Activated naive CD4-positive, alpha-beta T cell treated with anti-CD3 and anti-CD28 coated beads, Interleukin-2, amount 50 U/mL, for 72 hours (primary cell): ENCODE measurements at places on chromosomes 16 and 17. TPM values are rescaled to one million over a fixed set of nuclear protein-coding genes. Genes with fewer than 3 reads are reported as not detected.

GRCh38 chr16:56225017-56225742, 33.9 kb downstream of the GNAO1 start:
- no peak for DNase-seq

DNA sequence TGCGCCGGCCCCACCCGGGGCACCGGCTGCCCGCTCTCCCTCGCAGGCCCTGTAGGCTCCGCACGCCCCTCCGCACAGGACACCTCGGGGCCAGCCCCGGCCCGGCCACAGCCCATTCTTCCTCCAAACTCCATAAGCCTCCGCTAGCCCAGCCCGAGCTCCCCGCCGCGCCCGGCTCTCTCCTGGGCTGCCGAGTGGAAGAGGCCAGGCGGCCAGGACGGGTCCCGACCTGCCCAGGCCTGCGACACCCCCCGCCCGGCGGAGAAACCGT, 397 bp downstream of the NCOR1 start:
- peak; percentile 71 for DNase-seq

The SEZ6L2 gene
- 1.3 TPM for total RNA-seq

DNA sequence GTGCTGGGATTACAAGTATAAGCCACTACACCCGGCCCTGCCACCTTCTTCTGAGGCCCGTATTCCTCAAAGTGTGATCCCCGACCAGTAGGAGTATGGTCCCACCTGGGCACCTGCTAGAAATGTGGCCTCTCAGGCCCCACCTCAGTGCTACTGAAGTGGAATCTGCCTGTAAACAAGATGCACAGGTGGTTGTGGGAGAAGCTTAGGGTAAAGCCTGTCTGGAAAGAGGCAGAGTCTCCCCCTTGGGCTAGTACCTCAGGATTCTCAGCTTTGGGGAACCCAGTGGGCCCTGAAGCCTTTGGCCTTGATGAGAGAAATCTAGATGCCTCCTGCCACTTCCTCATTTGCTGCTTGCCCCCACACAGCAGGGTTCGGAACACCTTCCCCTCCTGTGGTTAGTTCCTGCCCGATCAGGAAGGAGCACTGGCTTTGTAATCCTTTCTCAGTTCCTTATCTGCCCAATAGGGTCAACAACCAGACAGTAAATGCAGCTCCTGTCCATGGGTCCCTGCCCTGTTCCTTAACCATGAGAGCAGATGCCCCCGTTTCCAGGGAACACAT, 25.2 kb downstream of the TK2 start:
- DNase-seq: no peak

DNA sequence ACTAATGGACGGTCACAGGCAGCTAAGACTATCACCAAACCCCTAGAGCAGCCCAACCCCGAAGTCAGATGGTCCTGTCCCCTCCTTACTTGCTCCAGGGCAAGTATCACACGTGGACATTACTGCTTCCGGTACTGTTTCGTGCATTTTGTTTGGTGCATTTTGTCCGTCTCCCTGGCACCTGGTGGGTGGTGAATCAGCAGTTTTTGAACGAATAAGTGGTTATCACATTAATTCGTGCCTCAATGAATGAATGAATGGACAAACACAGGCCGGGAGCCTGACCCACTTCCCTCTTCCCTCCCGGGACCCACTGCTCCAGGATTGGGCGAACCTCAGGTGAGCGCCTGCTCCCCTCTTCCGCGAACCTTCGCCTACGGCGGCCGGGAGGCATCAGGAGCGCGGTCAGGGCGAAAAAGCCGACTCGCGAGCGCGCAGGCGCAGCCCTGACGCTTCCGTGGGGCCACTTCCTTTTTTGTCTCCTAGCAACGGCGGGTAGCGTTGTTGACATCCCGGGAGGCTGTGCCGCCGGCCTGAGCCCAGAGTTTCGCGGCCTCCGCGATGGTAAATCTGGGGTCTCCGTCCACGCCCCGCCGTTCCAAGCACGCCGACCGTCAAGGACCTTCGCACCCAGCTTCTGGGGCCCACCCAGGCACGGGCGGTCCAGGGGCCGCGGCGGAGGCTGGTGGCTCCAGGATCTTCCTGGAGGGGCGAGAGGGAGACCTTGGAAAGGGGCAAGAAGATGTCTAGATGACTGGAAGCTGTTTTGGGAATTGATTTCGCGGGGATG, at the start of gene DYNLRB2:
TSS of gene DYNLRB2 (plus strand) at position 478 of the 790 bp plus-strand sequence. CDS start at position 562, 84 bp downstream.
- DNase-seq: peak; percentile 92

DNA sequence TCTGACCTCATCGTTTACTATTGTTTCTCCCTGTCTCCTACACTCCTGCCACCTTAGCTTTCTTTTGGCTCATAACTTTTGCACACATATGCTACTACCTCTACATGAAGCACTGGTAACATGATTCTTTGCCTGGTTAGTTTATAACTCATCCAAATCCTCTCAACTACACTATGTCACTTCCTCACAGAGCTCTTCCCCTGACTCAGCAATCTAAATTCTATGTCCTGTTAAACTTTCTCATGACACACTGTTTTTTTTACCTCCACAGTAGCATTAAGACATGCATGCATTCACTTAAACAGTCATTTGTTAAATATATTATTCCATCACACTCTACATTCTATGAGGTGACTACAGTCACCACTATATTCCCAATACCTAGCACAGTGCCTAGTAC, 19.7 kb downstream of the APPBP2 start:
- no peak for DNase-seq

DNA sequence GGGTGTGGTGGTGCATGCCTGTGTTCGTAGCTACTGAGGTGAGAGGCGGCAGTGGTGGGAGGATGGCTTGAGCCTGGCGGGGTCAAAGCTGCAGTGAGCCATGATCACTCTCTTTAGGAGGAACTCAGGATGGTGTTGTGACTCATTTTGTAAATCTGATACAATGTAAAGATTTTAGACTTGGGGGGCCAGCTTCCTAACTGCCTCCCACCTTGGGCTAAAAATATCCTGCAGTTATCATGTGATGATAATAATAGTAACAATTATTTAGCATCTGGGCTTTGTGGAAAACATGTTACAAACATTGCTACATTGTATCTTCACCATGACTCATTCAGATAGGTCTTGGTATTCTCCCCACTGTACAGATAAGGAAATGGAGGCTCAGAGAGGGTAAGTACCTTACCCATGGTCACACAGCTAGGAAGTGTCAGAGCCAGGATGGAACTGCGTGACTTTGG, 7.4 kb downstream of the CTNS start:
- DNase-seq: no peak

The TEX19 gene
- total RNA-seq: 0.18 TPM

The CPPED1 gene
- total RNA-seq: 16.4 TPM

- peak; percentile 28 for DNase-seq
Observed at GRCh38 chr16:66300037-66300436, 66.5 kb upstream of the CDH5 start.

DNA sequence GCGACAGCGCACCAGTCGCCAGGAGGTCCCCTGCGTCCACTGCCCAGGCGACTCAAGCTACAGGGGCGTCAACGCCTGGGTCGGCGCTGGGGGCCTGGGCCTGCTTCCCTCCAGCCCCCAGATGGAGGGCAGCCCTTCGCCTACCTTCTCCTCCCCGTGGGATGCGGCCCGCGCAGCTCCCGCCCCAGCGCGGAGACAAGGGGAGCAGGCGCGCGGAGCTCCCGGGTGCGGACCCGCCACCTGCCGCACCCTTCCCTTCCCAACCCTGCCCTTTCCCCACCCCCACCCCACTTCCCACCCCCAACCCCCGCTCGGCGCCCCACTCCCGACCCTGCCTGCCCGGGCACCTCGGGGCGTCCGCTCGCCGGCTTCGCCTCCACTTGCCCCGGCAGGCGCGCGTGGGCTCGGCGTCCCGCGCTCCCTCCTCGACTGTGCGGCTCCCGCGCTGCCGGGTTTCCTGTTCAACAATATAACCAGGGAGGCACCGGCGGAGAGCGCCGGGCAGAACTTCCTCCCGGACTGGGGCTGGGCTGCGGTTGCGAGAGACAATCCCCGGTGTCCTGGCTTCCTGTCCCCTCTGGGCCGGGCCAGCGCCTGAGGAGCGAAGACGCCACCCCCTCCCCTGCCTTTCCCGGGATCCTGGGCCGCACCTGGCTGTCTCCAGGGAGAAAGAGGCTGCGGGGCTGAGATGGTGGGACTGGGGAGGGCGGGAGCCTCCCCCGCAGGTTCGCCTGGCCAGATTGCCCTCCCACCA, at the start of gene ARHGAP27:
TSS of gene ARHGAP27 (minus strand) at position 466 of the 754 bp plus-strand sequence. CDS start 2,591 bp downstream, outside the sequence.
- DNase-seq: no peak

GRCh38 chr17:13884347-13884746, 185.0 kb upstream of the COX10 start:
- DNase-seq: no peak

- no peak for DNase-seq
Observed at GRCh38 chr17:82720204-82720603, 3.7 kb downstream of the FN3KRP start.

DNA sequence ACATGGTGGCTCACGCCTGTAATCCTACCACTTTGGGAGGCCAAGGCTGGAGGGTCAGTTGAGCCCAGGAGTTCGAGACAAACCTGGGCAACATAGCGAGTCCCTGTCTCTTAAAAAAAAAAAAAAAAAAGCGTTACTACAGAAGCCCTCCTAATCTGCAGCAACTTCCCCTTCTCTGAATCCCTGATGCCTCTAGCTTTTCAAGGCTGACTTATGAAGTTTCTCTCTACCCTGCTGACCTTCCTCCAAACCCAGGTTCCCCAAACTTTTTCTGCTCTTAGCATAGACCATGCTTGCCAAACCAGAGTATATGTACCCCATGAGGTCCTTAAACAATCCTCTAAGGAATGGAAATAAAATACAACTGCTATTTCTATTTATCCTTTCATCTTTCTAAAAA, 16.4 kb downstream of the LYRM1 start:
- DNase-seq: no peak

The GLOD4 gene
- 49.4 TPM for total RNA-seq

GRCh38 chr16:72962347-72962746, 85.6 kb downstream of the ZFHX3 start:
- no peak for DNase-seq

- no peak for DNase-seq
Observed at GRCh38 chr16:17224350-17224749, 246.4 kb downstream of the XYLT1 start.

DNA sequence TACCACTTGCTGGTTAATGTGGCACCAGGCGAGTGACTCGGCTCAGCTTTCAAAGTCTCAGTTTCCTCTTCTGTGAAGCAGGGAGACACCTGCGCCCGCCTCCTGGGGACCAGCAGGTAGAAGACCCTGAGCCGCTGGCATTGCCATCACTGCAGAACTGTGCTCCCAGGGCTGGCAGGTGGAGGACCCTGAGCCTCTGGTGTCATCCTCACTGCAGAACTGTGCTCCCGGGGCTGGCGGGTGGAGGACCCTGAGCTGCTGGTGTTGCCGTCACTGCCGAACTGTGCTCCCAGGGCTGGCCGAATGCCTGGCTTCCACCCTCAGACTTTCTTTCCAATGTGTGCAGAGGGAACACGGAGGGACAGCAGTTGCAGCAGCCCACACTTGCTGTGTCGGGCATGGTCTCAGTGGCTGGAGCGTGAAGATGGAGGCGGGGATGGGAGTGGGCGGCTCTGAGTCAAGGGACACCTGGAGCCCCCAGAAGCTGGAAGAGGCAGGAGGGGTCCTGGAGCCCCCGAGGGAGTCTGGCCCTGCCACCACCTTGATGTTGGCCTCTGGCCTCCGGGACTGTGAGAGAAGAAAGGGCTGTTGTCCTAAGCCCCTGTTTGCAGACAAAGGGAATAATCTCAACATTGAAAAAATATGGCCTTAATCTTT, 75.8 kb upstream of the METTL9 start:
- DNase-seq: no peak

DNA sequence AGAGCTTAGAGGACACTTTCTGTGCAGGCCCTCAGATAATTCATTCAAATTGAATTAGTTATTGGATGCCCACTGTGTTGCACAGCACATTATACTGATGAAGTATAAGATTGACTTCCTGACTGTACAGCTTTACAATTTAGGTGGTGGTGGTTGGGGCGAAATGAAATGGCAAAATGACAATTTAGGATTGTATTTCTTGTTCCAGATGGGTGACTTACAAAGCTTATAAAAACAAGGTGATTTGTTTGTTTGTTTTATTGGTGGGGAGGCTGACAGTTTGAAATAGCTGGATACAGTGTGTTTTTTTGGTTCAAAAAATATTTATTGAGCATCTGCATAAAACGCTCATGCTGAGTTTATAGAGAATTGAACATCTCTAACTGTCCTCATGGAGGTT, 1.6 kb downstream of the MAP2K4 start:
- DNase-seq: no peak

DNA sequence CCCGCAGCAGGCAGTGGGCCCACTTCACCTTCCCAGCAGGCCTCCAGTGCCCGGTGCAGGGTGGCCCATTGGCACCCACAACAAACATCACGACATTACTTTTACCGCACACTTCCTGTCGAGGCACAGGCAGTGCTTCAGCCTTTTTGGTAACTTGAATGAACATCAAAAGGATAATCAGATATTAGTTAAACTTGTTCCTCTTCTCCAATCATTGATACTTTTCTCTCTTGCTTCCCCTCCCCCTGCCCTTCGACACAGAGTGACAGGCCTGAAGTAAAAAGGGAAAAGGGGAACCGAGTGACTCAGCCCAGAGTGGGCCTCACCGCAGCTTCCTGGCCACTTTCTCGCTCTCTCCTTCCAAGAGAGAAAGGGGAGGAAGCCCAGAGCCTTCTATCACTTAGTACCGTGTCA, 507.0 kb downstream of the MAF start:
- DNase-seq: peak; percentile 65

The CCDC200 gene
- total RNA-seq: 0.48 TPM

DNA sequence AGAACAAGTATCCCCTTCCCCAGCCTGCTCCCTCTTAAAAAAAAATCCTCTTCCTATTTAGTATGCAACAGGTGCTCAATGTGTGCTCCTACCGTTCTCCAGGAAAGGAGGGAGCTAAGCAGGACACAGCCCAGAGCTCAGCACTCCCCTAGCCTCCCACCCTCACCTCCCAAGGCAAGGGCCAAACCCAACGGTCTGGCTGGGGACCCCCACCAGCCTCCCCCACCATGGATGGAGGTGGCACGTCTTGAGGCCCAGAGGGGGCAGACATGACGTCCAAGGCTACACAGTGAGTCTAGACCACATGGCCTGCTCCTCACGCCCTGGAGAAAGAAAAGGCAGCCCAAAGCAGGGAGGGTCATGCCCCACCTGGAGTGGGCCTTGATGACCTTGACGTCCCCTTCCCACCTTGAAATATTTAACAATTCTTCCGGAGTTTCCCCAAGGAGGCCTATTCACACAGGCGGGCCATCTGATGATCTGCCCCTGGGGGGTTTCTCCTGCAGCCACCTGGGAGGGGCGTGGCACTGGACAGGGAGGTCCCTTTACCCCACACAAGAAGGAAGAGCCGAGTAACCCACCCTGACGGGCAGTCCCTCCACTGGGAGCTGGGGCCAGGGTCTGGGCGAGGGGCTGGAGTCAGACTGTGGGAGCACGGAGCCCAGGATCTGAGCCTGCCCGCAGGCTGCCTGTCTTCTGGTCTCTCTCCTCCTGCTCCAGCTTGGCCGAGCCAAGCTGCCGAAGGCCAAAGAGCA, 89.4 kb upstream of the CBX4 start:
- no peak for DNase-seq
